Psoas muscle (tissue), 8 donors: ENCODE measurements at places on chromosomes 7 and 10.

- DNase-seq: no peak
Measured at GRCh38 chr7:99707096-99707495, 27.3 kb upstream of the CYP3A5 start.

DNA sequence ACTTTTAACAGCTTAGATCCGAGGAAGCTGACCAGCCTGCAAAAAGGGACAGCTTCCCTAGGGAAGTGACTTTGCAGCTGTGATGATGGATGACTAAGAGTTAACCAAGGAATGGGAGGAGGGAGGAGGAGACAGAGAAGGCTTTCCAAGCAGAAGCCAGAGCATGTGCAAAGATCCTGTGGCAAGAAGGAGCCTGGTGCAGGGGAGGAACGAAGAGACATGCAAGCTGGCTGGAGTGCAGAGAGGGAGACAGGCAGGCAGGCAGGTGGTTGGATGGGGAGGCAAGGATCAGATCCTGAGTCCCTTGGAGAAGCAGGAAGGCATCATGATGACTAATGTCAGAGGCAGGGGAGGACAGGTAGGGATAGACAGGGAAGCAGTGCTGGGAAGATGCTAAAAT, 148.8 kb downstream of the PFKFB3 start:
- DNase-seq: no peak

- no peak for DNase-seq
Measured at GRCh38 chr7:76278540-76278939, 23.9 kb upstream of the HSPB1 start.

GRCh38 chr10:314871-315270, 179.6 kb downstream of the ZMYND11 start:
- no peak for DNase-seq

DNA sequence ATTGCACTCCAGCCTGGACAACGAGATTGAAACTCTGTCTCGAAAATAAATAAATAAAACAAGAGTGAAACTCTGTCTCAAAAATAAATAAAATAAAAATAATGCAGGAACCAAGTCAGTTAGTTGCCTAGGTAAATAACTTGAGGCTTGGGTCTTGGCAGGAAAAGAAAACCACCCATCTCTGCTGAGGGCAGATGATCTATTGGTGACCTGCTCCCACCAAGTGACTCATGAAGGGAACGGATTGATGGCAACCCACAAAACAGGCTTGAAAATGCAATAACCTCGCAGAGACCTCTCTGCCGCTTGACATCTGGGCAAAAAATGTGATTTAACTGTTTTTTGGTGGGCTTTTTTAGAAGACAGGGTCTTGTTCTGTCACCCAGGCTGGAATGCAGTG, 86.6 kb downstream of the CALN1 start:
- no peak for DNase-seq

- DNase-seq: no peak
Measured at GRCh38 chr10:113544392-113544791, 8.5 kb upstream of the HABP2 start.

DNA sequence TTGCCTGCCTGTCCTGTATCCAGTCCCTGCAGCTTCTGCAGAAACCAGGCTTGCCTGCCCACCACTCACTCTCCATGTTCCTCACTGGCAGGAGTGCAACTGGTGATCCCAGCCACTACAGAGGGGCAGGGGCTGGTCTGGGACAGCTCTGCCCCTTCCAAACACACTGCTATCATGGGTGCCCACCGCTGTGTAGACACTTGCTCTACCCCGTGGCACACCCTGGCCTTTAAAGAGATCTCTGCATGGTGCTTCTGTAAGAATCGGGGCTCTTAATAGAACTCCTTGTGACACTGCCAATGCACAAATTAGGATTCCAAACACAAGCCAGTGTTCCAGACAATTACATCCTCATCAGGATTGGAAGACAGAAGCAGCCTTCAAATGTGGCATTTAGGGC, 41.7 kb downstream of the C10orf90 start:
- no peak for DNase-seq
